Eye (tissue), 1 donor: ENCODE measurements at places on chromosomes 16 and 17.
A peak's percentile ranks its signal among the peaks of the same experiment; 100 is the strongest.

GRCh38 chr17:867896-868489, 85.8 kb downstream of the MRM3 start:
- no peak for DNase-seq

GRCh38 chr17:15090533-15090932, 174.6 kb downstream of the PMP22 start:
- no peak for DNase-seq

DNA sequence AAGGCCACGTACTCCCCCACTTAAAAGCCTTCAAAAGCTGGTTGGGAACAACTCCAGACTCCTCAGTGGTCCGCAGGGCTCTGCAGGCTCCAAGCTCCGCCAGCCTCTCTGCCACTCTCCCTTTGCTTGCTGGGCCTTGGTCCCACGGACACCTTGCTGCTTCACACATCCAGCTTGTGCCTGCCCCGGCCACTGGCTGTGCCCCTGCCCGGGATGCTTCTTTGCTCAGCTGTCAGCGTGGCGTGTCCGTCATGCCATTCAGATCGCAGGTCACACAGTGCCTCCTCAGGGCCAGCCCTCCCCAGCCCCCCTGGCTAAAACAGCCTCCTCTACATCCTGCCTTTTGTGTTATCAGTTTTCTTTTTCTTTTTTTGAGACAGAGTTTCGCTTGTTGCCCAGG, 11.8 kb downstream of the ASPHD1 start:
- DNase-seq: no peak

- peak; percentile 51 for DNase-seq
These were observed 83.1 kb downstream of the CCDC182 start for GRCh38 chr17:57662041-57662440.

DNA sequence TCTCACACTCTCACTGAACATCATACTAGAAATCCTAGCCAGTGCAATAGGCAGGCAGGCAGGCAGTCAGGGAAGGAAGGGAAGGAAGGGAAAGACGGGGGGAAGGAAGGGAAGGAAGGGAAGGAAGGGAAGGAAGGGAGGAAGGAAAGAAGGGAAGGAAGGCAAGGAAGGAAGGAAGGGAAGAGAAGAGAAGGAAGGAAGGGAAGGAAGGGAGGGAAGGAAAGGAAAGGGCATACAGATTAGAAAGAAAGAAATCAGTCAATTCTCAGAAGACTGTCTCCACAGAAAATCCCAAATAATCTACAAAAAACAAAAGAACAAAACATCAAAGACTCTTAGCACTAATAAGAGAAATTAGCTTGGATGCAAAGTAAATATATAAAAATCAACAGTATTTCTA, 93.9 kb downstream of the CPPED1 start:
- no peak for DNase-seq

- DNase-seq: peak; percentile 97
These were observed 956 bp upstream of the CHD3 start for GRCh38 chr17:7887482-7888183.

GRCh38 chr17:45775148-45775547, 9.0 kb upstream of the CRHR1 start:
- DNase-seq: no peak

- no peak for DNase-seq
These were observed 137.1 kb upstream of the ELAC2 start for GRCh38 chr17:13154930-13155329.

GRCh38 chr17:17928398-17929287, 43.6 kb downstream of the TOM1L2 start:
- DNase-seq: peak; percentile 61

- DNase-seq: peak; percentile 66
These were observed 99.9 kb upstream of the CORO6 start for GRCh38 chr17:29722411-29723198.

DNA sequence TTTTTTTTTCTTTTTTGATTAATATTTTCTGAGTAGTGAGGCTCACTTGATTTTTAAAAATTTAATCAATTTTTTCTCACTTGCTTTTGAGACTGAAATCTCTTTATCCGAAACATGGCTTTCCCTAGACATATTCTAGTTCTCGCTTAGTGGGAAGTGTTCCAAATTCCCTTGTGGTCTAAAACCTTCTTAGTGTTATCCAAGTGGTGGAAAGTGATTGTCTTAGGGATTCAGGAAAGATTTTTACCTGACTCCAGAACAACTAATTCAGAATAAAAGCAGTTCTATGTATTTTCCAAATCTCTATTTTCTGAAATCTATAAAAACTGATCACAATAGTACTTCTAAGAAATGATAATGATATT, 178.8 kb downstream of the MAP2K6 start:
- DNase-seq: no peak

DNA sequence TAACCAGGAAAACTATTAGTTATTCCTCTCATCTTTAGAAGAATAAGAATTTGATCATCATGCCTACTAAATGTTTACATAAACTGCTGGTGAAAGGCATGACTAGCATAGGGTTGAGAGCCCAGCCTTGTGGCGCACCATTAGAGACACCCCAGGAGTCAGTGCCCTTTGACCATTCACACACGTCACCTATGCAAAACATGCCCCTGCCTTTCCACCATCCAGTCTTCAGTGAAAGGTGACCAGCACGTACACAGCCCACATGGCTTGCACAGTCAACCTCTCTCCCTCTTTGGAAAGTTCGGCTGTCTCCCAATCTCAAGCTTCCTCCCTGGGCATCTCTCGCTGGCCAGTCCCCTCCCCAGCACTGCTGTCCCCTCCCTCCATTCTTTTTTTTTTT, 150.3 kb downstream of the ENGASE start:
- DNase-seq: no peak

GRCh38 chr17:16459855-16460550, 32.0 kb downstream of the LRRC75A start:
- no peak for DNase-seq

DNA sequence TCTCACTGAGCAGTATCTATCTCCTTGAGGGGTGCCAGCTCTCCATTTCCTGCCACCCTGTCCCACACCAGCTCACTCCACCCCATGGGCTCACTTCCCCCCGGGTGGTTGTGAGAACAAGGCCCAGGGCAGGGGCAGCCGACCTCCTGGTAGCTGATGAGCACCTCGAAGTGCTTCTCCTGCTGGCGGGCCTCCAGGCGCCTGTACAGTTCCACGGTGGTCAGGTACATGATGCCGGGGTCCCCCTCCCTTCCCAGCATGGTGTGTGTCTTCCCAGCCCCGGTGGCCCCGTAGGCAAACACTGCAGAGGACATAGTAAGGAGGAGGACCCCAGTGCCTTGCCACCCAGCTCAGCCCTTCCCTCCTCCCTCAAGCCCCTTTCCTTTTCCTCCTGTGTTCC, 12.5 kb downstream of the KIF18B start:
- DNase-seq: no peak

DNA sequence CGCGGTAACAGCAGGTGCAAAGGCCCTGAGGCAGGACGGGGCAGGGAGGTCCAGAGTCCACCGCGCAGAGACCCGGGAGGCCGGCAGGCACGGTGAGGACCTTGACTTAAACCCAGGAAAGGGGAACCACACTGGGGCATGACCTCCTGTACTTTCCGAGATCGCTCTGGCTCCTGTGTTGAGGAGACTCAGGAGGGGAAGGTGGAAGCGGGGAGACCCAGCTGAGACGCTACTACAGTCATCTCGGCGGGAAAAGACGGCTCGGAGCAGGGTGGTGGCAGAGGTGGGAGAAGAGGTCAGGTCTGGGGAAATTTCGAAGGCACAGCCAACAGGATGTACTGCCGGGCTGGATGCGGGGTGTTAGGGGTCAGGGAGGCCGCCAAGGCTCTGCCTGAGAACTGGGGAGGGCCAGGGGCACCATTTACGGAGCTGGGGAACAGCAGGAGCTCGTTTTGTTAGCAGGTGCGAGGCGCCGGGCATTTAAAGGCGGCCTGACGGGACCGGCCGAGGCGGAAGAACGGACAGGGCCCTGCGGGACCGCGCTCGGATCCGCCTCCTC, 22.3 kb downstream of the NPTX1 start:
- no peak for DNase-seq

DNA sequence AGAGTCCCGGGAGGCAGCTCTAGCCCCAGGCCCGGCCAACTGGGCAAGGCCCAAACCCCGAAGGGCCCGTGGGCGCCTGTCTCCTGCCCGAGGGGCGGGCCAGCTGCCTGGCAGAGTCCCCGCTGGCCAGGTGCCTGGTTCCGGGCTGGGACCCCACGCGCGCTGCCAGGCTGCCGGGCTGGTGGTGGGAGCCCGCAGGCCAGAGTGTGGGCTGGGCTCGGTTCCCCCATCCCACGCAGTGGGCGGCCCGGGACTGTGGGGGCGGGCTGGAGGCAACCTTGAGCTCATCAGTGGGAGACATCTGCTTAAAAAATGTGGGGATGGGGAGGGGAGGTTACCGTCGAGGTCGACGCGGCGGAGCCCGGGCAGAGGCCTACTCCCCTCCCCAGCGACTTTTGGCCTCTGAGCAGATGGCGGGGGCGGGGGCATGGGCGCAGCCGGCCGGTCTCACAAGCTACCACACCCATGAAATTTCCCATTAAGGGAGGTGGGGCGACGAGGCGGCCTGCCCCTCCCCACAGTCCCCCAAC, 176.4 kb upstream of the GSE1 start:
- DNase-seq: peak; percentile 68

- no peak for DNase-seq
These were observed 17.1 kb upstream of the RNPS1 start for GRCh38 chr16:2284797-2285576.
